Left forelimb (tissue), 1 donor: ENCODE measurements at places on chromosomes 12 and 14.

DNA sequence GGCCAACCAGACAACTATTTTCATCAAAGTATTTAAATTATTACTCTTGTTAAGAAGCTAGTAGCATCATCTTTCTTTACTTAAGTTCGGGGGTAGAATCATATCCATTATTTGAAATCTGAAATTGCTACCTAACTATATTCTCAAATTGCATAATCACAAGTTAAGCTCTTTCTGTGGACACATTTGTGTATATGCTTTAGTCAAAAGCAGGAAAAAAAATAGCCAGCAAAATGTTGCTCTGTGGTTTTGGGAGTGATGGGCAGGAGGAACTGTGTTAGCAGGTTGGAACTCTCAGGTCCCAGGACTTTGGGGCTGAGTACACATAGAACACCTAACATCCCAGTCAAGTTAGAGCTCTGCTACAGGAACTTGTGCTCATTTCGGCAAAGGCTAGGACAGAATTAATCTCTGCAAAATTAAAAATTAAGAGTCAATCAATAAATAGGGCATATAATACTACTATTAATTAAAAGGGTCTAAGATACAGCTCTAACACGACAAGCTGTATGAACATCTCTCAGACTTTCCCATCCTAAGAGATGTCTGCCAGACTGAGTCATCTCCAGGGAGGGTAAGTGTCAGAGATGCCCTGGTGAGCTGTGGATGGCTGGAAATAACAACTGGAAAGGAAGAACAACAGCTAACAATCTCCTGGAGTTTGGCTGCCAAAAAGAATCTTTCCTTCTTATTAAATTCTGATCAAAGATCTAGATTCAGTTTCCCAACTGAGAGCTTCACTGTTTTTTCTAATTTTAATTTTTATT is 203.5 kb upstream of the GZMB start:
- DNase-seq = no peak

DNA sequence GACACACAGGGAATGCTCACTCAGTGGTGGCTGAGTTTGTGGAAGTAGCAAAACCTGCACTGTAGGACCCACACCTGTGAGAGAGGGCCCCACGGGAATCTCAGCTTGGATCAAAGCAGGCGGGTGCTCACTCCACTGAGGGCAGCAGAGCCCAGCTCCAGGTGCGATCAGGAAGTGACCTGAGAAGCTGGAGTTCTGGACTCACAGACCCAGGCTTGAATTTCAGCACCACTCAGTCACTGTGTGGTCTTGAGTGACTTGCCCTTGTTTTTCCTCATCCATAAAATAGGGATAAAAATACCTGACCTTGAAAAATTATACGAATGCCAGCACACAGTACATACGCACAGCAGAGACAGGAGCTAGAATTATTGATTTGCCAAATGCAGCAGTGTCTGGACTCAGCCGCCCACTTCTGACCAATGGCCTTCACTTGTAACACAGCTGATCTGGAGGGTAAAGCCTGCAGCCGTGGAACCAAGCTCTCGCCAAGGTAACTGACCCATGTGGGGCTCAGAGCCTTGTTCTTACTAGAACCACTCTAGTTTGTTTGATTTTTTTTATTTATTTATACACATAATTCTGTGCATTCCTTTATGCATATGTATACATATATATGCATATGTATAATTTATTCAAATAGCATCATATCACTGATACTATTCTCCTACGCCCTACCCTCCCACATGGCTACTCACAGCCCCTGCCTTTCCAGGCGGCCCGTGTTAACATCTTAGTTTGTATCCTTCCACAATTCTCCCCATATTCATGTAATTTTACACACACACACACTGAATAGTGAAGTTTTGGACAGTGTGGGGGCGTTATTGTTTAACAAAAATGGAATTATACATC is 53.9 kb downstream of the DPF3 start:
- no peak for DNase-seq

GRCh38 chr12:5497329-5498053 is 65.6 kb downstream of the NTF3 start:
- no peak for DNase-seq

DNA sequence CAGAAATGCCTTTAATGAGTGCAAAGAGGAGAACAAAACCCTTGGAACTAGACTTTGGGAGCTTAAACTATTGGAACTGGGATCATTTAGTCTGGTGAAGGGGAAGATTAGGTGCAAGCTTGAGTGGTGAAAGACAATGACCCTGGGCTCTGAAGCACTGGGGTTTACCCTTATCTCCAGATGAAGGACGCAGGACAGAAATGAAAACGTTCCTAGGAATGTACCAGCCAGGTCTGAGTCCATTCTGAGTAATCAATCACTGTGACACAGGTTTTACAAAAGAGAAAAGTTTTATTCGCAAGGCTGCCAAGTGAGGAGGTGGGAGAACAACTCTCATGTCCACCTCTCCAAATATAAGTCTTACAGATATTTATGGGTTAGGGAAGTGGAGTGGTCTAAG is 249.1 kb downstream of the LRIG3 start:
- DNase-seq = no peak

GRCh38 chr14:106235356-106236159 is 709.2 kb downstream of the TMEM121 start:
- no peak for DNase-seq

DNA sequence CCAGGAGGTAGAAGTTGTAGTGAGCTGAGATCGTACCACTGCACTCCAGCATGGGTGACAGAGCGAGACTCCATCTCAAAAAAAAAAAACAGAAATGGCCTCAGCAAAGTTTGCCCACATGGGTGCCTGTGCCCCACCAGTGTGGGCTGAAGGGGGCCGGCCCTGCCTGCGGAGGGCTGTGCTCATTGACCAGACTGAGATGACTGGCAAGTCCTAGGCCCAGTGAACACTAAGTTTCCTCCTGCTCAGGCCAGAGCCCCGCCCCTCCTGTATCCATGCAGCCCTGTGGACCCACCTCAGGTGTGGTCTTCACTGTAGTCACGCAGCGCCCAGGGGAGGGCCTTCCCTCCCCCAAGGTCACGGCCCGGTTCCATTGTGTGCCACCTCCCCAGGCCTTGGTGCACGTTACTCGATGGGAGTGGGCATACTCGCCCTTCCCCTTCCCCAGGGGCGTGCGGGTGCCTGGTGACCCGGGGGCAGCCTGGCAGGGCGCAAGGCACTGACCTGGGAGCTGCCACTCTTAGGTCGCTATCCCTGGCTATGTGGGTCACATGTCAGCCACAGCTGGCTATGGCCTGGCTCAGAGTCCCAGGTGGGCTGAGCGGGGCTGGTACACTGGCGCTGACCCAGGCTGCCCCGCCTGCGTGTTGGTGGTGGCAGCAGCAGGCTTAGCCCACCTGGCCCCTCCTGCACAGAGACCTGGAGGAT is 16.1 kb downstream of the INF2 start:
- DNase-seq = no peak

- no peak for DNase-seq
Observed at GRCh38 chr12:45668641-45669040, 60.9 kb upstream of the ARID2 start.

DNA sequence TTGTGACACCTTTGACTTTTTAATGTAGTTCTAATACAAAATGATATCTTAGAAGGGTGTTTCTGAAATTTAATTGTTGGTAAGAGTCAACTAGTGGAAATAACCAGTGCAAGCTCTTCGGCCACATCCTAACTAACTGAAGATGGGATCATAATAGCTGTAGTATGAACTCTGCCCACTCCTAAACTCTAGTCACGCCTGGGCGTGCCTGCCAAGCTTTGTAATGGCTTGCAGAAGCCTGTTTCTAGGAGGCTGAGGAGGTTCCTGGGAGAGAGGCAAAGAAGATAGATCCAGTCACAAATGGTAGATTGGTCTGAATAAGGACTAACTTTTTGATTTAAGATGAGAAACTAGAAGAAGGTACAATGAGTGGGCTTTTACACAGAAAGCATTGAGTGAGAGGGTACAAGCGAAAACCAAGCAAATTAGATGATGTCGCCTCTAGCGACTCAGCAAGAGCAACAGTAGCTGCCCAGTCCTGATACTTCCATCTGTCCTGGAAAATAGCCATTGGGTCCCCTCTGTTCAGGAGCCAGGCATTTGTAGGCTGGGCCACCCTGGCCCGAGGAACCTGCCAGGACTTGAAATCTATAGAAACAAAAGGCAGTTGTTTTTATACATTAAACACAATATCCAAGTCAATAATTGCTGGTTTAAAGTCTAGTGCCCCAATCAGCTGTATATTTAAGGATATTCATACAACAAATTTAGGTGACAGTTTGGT is 148.8 kb downstream of the SLC38A4 start:
- DNase-seq = no peak

DNA sequence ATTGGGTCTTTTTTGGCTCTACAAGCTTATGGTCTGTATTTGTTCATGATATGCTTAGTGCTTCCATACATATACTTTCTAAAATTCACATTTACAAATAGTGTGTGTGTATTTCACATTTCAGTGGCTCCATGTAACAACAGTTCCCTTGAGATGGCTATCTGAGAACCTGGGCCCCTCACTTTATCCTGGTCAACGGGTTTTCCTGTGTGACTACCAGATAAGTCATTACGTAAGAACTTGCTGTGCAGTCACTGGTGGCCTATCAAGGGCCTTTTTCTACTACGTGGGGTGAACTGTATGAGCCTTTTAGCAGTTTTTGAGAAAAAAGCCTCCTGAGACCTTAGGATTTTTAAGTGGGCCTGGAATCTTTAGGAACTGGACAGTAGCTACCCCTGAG is 454.1 kb downstream of the PCNX1 start:
- no peak for DNase-seq

- DNase-seq = peak; percentile 81
Observed at GRCh38 chr14:89702073-89702875, 252.3 kb downstream of the EFCAB11 start.

DNA sequence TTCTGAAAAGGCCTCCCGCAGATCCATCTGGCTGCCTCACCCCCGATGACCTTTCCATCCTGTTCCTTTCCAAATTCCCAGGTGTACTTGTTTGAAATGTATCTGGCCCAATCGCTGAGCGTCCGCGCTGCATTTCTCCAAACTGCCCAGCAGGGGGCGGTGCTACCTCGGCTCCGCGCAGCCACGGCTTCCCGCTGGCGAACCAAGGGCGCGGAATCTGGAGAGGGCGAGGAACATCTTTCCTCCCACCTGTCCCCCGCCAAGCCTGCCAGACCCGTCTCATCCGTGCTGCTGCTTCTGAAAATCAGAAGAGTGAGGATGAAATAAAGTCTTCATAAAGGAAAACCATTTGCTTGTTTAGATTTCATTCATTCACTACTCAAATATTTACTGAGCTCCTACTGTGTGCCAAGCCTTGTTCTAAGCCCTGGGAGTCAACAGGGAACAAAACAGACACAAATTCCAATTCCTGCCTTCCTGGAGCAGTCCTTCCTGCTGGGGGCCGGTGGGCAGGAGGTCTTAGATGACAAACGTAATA is 16.8 kb upstream of the MYL2 start:
- DNase-seq = peak; percentile 79

DNA sequence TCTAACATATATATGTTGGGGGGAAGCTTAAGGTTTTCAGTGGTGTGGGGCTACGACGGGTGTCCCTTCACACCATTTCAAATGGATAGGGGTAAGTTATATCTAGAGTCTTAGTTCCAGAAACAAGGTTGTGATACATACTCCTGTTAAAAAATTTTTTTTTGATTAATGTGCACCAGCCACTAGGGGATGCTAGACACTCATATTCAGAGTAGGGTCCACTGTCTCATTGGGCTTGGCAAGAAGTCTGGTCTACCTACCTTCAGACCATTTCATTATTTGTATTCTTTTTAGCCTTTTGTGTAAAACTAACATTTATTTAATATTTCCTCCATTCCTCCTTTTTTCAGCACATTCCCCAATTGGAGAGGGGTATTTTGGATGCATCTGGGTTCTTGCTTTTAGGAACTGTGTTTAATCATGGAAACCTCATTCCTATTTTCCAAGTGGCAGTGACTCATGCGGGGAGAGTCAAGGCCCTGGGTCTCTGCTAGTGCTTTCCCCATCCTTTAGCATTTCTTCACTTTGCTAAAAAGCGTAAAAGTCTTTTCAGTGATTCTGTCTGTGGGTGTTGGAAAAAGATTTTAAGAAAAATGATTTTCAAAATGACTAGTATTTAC is 33.4 kb downstream of the ANO4 start:
- no peak for DNase-seq

GRCh38 chr14:51431741-51432140 is 191.7 kb downstream of the TMX1 start:
- no peak for DNase-seq

DNA sequence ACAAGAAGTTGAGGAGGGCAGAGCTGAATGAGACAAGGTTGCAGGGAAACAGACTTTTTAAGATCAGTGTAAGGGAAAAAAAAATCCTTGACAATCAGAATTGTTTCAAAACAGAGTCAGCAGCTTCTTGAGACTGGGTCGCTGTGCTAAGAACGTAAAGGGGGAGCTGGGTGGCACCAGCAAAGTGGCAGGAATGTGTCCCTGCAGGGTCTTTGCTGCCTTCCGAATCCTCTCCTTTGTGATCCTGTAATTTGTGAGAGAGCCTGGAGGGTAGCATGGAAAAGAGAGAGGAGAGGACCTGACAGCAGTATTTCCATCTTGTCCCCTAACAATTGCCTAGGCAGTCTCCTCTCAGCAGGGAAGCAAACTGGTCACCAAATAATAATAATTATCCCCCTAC is 472.8 kb downstream of the RGS6 start:
- no peak for DNase-seq

DNA sequence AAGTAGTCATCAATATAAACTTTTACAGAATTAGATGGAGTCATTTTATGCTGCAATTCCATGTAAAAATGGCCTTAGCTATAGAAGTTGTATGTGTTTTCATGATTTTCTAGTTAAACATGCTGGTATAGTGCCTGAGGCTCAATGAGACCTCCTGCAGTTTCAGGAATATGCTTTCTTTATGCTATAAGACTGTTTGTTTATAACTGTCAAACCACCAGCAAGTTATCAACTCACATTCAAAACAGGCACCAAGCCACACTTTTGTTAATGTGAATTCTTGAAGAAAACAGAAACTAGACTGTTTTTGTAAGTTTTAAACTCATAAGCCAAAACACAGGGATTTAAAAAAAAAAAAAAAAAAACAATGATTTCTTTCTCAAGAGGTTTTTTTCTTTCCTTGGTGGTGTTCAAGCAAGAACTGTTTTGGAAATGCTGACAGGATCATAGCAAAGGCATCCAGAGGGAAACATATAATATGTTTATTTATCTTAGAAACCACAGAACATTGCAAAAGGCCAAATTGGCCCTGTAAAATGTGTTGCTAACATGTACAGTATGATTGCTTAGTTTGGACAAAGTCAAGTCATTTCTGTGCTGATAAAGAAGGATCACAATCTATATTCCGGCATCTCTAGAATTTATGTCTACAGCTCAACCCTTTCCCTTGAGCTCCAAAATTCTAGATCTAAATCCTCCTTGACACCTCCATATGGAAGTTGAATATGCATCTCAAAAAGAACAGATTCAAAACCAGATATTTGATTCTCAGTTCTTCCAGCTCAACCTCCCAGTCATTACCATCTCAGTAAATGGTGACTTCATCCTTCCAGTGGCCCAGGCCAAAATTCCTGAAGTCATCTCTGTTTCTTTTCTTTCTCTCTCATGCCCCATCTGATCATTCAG is 29.0 kb upstream of the LUM start:
- DNase-seq = no peak

DNA sequence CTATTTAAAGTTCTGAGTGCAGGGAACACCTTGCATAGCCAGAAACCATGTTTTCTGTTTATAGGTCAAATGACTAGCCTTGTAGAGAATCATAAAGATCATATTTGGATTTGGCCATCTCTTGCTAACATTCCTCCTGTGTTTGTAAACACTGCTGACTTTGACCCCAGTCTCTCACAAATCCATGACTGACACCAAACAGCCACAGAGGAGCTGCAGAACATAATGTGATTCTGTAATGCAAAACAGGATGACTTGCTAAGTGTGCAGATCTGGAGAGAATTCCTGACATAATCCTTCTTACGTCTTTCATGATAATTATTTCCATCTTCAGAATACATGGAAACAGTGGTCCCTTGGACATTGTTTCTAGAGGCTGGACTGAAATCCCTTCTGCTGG is 211.8 kb downstream of the BMP4 start:
- no peak for DNase-seq
